ENCODE measurements at places on chromosomes 3 and 15.

- DNase-seq: no peak
These were observed 41.0 kb downstream of the BCL2L10 start for GRCh38 chr15:52071570-52071969.

DNA sequence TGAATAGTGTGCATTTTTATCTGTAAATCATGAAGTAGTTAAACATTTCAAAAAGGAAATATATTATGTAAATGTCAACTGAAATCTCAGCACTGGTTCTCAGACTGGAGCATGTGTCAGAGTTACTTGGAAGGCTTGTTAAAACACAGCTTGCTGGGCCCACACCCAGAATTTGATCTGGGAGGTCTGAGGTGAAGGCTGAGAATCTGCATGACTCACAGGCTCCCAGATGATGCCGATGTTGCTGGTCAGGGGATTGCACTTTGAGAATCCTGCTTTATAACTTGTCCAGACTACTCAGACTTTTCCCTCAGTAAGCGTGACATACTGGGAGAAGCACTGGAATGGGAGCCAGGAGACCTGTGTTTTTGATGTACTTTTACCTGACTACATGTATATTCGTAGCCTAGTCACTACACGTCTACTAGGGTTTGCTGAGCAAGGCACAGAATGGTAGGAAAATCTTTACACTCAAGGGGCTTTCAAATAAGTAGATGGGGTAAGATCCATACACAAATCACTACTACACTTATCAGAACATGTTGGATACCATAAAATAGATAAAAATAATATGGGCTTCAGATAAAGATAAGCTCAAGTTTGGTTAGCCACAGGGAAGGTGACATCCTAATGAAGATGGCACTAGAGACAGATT is 77.1 kb upstream of the MEX3B start:
- no peak for DNase-seq

DNA sequence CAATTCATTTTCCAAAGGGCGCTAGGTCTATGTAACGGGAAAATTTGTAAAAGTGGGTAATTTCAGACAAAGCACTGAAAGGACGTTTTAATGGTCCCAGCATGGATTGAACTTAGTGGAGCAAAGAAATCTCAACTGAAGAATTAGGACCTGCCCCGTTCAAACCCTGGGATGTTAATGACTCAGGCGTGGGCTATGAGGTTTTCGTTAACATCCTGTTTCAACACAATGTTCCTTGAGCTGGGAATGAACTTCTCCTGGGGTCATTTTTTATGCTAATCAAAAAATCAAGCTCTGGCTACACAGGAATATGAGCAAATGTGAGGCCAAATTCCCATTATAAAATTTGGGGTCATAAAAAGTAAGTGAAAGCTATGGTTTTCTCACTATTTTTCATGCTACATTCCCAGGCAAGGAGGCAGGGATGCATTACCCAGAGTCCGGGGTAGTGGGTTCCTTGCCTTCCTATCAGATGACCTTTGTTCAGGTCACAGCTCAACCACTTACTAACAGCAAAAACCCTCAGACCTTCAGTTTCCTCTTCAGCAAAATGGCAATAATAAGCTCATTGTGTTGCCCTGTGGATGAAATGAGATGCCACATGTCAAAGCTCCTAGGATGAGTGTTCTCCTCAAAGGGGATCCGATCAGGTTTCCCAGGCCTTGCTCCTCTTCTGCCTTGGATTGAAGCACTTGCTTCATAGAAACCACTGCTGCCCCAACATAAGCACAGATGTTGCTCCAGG is 271.4 kb downstream of the ARRDC4 start:
- DNase-seq: no peak

DNA sequence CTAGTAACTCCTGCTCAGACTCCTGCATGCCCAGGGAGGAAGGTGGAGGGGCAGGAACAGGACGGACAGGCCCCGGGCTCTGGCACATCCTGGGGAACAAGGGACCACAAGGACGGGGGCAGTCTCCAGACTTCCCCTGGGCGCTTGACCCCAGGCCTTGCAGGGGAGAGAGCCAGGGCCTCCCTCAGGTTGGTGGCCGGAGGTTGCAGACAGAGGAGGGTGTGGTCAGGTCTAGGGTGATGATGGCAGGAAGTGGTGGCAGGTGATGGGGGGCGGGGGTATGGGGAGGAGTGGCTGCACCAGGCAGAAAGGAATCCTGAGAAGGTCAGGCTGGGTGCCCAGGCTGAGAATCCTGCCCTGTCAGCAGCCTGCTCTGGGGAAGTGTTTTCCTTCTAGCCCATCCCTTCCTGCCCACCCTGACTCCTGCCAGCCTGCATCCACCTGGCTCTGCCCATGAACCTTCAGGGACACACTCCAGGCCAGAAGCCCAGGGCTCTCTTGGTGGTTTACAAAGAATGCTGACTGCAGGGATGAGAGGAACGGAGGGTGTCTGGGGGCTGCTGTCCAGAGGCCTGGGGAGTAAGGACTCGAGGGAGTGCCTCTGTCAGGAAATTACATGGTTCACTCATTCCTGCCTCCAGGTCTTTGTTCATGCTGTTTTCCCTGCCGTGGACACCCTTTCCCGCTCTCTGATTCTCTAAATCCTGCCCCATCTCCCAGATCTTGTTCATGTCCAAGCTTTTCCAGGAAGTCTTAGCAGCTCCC is 15.8 kb downstream of the LOXL1 start:
- no peak for DNase-seq

DNA sequence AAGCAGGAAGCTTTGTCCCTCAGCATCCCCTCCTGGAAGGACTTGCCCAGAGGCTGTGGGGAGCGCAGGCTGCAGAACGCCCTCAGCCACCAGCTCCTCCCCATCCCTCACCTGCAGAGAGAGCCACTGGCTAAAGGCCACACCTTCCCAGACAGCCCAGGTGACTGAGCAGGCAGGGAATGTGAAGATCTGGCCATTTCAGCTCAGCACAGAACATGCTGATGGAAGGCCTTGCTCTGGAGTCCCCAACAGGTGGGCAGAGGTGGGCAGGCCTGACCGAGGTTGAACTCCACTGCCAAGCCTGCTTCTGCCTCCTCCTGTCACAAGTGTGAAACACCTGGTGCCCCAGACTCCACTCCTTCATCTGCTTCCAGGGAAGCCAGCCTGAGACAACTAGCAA is 50.7 kb upstream of the SEC61A1 start:
- DNase-seq: no peak

DNA sequence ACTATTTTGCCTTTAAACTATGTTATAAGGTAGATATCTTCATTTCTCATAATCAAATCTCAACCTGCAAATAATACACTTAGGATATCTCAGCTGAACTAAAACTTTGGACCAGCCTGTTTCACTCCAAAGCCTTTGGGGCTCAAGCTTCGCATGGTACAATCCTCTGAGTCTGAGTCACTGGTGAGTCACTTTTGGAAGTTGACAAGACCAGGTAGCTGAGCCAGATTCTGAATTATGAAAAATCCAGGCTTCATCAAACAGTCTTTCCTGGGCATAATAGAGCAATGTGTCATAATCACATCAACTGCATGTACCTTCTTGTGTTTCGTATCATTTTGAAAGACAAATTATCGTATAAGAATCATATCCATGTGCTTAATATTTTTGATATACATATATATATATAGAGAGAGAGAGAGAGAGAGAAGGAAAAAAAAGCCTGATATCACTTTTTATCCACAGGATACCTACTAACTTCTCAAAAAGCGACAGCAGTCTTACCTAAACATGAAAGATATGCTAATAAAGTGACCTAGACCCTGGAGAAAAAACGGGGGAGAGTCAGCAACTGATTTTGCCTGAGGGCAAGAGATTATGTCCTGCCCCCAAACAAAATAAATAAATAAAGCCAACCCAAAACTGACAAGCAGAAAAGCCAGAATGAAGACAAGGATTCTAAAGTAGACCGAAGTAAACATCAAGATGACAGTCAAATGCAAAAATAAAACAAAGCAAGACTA is 263.9 kb upstream of the TGFBR2 start:
- DNase-seq: no peak

- DNase-seq: peak; percentile 44
These were observed 111.7 kb downstream of the NUP210 start for GRCh38 chr3:13308380-13308801.

DNA sequence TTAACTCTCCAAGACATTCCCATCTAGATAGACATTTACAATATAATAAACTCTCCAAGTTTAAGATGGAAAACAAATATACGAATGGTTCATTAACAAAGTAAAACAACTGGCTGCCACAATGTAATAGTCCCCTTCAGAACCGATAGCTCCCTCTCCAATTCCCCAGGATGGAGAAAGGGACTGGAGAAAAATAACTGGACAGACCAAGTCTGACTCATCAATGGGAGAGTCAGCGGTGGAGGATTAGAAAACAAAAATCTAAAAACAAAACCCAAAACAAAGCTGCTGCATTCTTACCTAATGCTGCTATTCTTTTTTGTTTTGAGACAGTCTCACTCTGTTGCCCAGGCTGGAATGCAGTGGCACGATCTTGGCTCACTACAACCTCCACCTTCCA is 468.1 kb downstream of the SHQ1 start:
- DNase-seq: no peak
